ENCODE measurements at places on chromosomes 1 and 21. TPM values are rescaled to one million over a fixed set of nuclear protein-coding genes. Genes with fewer than 3 reads are reported as not detected.

- DNase-seq: no peak
These were observed 109.0 kb downstream of the SDCCAG8 start for GRCh38 chr1:243364866-243365265.

DNA sequence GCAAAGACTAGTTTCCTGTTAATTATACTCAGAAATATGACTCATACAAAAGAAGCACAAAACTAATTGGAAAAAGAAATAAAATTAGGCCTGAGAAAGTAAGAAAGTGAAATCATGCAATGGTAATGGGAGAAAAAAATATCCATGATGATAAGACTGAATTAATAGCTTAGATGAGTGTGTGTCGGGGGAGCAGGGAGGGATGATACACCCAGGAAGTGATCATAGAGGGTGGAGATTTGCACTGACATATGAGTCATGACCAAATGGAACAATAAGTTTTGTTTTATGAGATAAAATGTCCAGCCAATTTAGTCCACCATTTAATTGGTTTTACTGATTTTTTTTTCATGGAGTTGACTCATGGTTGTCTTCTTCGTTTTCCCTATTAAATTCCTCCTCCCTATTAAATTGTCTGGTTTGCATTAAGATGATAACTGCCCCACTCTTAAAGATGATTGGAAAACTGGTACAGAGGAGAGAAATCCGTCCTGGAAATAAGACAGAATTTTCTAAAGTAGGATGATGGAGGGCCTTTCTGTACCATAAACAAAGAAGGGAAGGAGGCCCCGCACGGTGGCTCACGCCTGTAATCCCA lies 111.7 kb upstream of the KCNJ6 start:
- peak; percentile 16 for DNase-seq

GRCh38 chr1:232943679-232944252 lies 6.6 kb upstream of the NTPCR start:
- no peak for DNase-seq

- peak; percentile 47 for DNase-seq
These were observed 104.7 kb downstream of the CAMTA1 start for GRCh38 chr1:6889875-6890480.

DNA sequence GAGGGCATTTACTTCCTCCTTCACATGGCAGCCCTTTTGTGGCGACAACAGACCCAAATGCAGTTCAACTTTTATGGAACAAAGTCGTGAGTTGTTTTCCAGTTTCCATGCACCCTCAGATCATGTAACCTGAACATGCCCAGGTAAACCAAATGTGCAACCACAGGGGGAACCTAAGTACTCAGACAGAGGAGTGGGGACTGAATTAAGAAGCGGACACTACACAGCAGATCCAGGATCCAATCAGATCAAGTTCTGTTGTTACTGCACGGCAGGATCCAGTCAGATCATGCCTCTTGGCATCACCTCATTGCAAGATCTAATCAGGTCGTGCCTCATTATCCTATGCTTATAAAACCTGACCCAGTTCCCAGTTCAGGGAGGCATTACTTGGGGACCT lies 115.7 kb downstream of the MATN1 start:
- no peak for DNase-seq

DNA sequence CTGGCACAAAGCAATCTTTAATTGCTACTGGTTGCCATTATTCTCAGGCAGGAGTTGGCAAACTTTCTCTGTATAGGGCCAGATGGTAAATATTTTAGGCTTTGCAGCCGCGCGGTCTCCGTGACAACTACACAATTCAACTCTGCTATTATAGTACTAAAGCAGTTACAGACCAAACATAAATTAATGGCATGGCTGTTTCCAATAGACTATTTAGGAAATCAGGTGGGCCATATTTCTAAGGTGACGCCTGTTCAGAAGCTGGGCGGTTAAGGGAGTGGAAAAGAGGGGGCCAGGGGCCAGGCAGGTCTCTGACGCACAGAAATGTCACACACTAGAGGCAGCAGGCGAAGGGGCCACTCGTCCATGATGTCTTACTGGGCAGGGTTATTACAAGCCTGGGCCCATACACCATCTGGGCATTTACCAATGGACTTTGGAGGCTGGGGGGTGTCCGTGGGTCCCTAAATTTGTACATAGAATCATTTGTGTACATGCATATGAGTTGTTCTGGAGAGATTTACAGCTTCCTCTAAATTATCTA lies 80.1 kb downstream of the STUM start:
- no peak for DNase-seq

- no peak for DNase-seq
These were observed 53.9 kb downstream of the EDN2 start for GRCh38 chr1:41430582-41430981.

DNA sequence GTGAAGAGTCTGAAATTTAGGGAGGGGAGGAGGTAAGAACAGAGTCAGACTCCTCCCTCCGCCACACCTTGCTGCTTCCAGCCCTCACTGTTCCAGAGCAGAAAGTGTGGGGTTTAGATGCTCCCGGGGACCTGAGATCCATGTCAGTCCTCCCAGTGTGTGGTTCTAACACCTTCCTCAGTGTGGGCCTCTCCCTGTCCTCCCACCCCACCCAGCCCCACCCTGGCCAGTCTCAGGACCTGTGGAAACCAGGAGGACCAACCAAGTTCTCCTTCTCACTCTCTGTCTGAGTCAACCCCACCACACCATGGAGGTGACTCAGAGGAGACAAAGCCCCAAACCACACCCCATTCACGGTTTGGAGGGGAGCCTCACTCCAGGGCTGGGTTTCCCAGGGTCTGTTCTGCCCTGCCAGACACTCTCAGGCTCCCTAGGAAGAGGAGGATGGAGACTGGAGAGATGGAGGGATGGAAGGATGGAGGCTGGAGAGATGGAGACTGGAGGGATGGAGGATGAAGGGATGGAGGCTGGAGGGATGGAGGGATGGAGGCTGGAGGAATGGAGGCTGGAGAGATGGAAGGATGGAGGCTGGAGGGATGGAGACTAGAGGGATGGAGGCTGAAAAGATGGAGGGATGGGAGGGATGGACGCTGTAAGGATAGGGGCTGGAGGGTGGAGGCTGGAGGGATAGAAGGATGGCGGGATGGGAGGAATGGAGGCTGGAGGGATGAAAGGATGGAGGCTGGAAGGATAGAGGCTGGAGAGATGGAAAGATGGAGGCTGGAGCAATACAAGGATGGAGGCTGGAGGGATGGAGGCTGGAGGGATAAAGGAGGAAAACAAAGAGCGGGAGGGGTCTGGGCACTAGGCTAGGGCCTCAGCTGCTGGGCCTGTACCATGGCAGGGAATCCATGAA lies 100.9 kb upstream of the RUNX3 start:
- DNase-seq: no peak

DNA sequence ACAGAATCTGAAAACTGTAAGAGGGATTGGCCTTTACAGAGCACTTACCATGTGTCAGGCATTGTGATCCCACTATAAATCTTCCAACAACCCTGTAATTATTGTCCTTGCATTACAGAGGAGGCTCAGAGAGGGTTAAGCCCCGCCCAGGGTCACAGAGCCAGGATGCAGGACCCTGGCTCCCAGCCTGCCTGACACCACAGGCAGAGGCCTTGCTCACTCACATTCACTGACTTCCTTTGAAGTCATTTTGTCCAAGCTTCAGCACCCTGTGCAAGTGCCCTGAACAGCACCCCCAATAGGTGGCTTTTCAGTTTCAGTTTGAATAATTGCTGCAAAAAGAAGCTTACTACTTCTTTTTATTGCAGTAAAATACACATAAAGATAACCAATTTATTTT lies 256.8 kb upstream of the NFIA start:
- DNase-seq: no peak

DNA sequence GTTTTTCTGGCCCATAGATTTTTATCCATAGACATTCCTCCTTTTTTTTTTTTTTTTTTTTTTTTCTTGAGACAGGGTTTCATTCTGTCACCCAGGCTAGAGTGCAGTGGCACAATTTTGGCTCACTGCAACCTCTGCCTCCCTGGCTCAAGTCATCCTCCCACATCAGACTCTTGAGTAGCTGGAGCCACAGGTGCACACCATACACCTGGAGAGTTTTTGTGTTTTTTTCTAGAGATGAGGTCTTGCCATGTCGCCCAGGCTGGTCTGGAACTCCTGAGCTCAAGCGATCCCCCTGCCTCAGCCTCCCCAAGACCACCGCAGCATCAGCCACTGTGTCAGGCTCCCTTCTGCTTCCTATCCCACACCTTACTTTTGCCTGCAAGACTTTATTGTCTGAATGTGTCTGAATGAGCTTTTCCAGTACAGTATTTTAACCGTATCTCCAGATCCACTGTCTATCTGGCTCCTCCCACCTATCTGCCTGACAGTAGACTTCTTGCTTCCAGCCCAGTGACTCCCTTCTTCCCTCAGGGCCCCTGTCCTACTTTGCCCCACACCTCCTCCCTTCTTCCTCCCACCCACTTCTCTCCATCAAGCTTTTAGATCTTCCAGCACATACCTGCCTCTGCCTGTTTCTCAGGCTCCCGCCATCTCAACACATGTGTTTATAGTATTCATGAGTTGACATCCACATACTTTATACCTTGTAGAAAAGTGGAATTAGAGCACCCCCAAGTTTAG lies 6.1 kb downstream of the C1orf21 start:
- no peak for DNase-seq

DNA sequence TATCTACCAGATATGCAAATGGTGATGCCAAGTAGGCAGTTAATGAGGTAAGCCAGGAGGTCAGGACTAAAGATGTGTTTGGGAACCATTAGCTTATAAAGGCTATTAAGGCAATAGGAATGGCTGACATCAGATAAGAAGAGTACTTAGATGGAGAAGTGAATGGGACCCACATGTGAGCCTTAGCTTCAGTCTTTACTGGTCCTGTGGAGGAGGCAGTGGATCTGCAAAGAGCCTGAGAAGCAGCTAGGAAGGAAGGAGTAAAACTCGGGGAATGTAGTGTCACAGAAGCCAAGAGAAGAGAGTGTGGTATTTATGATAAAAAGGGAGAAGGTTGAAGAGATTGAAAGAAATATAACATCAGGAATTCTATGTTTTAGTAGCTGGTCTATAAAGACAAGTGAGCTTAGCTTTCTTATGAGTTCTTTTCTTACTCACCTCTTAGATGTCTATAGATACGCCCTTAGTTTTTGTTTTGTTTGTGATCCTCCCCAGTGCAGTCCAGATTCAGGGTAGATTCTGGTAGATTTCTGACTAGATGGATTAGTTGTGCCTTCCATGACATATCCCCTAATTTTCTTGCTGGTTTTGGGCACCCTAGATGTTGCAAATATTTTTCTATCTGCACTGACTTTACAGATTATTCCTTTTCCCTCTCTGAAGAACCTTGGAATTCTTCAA lies 39.4 kb downstream of the SLAMF6 start:
- DNase-seq: no peak

- no peak for DNase-seq
These were observed 38.9 kb upstream of the BMP8A start for GRCh38 chr1:39452540-39452939.

DNA sequence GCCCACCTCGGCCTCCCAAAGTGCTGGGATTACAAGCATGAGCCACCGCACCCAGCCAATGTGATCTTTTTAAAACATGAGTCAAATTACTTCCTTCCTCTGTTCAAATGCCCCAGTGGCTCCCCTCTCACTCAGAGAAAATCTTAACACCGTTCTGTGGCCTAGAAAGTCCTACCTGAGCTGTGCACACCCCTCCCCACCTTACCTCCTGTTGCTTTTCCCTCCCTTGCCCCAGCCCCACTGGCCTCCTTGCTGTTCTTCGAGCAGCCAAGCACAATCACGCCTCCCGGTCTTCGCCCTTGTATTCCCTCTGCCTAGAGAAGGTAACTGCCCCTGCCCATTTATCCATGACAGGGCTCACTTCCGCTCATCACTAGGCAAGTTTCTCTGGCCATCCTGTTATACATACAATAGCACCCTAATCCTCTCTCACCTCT lies 62.6 kb upstream of the RPL11 start:
- DNase-seq: no peak

DNA sequence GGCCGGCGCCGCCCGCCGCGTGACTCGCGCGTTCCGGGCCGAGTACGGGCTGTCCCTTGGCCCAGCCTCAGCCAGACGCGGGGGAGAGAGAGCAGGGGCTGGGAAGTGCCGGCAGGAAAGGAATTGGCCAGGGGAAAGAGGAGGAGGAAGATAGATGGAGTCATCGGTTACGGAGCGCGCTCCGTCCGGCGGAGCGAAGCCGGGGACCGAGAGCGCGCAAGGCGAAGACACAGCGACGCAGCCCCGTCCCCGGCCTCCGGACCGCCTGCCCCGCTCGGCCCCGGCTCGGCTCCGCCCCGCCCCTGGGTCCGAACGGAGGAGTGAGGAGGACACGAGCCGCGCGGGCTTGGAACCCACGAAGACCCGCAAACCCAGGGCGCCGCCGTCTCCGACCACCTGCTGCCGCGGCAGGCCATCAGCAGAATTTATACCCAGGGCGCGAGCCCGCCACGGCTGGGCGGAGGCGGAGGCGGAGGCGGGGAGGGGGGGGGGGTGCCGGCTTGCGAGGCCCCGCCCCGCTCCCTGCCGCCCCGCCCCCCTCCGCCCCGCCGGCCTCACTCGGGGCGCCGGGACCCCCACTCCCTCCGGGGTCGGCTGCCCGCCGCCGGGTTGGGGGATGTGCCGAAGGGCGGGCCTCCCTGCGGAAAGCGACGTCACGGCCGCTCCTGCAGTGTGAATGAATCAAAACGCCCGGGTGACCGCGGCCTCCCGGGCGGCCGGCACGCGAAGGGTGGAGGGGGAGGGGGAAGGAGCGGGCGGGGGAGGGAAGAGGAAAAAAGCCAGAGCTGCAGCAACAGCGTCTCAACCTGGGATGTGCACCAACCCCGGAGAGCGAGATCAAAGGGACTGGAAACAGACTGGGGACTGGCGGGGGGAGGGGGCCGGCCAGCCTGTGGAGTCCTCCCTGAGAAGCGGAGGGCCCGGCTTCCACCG lies at the start of gene LHX4:
TSS of gene LHX4 (plus strand) at position 782 of the 933 bp plus-strand sequence. CDS start 266 bp downstream, outside the sequence.
- DNase-seq: peak; percentile 58

DNA sequence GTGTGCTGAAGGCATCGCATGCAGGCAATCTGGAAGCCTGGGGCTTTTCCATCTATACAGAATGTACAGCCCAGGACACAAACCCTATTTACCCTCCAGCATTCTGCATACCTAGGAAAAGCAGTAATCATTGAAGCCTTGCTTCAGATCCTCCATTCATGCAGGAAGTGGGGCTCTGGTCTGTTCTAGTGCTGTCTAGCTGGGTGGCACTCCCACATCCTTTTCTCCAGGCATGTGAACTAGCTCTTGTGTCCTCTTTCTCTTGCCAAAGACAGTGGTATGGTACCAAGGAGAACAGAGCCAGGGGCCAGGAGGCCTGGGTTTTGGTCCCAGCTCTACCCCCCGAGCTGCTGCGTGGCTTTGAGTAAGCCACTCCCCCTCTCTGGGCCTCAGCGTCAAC lies 21.7 kb downstream of the LRP8 start:
- no peak for DNase-seq

GJC2 gene
- 0.20 TPM for total RNA-seq

SCMH1 gene
- 13.4 TPM for total RNA-seq

RAB25 gene
- not detected for total RNA-seq

TIAM1 gene
- total RNA-seq: 2.2 TPM

SV2A gene
- total RNA-seq: 0.16 TPM

HSF2BP gene
- 2.4 TPM for total RNA-seq

IGSF21 gene
- not detected for total RNA-seq

OR2T2 gene
- not detected for total RNA-seq
